ENCODE measurements at places on chromosomes 5 and 9.

GRCh38 chr5:85951707-85952210 is 666.0 kb upstream of the COX7C start:
- DNase-seq = no peak

- DNase-seq = no peak
These were observed 75.2 kb downstream of the GOLPH3 start for GRCh38 chr5:32098890-32099310.

- DNase-seq = no peak
These were observed 7.0 kb downstream of the UBE2QL1 start for GRCh38 chr5:6455571-6456200.

- no peak for DNase-seq
These were observed 87.8 kb upstream of the PHYKPL start for GRCh38 chr5:178320281-178320855.

DNA sequence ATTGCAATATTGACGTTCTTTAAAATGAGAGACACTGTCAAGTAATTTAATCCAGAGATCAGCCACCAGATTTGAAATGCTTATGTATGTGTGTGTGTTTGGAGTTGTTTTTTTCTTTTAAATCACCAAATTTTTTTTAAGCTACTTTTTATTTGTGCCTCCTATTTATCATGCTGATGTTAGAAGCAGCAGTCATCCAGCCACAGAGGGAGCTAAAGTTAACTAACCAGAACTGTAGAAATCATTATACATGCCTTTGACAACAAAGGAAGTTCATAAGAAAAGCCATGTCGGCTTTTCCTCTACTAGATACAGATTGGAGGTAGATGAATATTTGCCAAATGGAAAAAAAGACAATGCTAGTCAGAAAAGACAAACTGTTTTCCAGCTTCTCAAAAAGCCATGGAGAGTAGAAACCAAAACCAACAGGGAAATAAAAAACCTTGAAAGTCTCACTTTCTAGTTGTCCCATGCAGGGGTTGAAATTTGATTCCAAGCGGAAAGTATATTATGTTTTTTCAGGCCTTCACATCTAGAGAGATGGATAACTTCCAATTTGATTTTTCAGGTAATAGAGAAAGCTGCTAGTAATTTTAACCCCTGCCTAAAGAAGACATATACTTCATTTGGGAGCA is 4.5 kb downstream of the PURA start:
- no peak for DNase-seq

DNA sequence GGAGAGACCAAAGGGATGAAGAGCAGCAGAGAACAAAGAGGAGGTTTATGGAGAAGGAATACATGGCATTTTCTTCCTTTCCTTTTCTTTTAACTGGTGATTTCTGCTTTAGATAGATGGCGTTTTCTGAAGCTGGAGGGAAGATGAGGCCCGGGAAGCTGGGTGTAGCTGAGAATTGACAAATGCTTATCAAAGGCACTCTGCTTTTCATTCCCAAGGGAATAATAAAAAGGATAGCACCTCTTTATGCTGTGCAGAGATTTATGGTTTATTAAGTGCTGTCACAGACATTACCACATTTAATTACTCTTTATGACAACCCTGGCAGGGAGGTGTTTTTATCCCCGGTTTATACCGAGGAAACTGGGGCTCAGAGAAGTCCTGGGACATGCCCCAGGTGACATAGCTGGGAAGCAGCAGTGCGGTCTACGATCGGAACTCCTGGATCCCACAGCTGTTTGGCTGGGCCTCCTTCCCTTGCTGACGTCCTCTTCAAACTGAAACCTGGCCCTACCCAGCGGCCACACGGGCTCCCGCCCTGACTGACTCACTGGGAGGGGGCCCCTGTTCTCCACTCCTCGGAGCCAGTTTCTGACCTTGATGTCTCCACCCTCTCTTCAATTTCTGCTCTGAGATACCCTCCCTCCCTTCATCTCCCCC is 8.2 kb upstream of the EPB41L4B start:
- no peak for DNase-seq

DNA sequence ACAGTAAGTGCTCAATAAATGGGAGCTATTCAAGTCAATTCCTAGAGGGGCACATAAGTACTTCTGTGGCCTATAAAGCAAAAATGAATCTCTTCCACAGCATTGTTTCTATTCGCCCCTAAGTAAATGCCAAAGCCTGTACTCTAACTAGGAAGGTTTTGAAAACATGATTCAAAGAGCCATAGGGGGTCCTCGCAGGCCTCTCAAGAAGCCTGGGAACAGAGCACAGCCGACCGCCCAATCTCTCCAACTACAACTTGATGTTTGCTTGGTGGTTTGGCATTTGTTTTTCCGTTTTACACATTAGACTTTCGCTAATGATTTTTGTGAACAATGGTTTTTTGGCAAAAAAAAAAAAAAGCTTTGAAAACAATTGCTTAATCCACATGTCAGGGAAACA is 19.4 kb downstream of the EFNA5 start:
- DNase-seq = no peak

DNA sequence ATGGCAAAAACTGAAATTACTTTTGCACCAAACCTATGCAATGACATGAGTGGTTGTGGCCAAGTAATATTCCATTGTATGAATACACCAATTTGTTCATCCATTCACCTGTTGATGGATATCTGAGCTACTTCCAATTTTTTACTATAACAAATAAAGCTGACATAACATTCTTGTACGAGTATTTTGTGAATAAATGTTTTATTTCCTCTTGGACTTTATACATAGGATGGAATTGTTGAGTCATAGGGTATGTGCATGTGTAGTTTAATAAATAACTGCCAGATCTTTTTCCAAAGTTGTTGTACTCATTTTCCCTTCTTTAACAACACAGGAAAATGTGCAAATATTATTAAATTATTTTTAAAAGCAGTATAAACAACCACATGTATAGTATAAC is 146.1 kb upstream of the ZNF462 start:
- DNase-seq = no peak

GRCh38 chr5:32225445-32225844 is 51.3 kb upstream of the GOLPH3 start:
- no peak for DNase-seq

DNA sequence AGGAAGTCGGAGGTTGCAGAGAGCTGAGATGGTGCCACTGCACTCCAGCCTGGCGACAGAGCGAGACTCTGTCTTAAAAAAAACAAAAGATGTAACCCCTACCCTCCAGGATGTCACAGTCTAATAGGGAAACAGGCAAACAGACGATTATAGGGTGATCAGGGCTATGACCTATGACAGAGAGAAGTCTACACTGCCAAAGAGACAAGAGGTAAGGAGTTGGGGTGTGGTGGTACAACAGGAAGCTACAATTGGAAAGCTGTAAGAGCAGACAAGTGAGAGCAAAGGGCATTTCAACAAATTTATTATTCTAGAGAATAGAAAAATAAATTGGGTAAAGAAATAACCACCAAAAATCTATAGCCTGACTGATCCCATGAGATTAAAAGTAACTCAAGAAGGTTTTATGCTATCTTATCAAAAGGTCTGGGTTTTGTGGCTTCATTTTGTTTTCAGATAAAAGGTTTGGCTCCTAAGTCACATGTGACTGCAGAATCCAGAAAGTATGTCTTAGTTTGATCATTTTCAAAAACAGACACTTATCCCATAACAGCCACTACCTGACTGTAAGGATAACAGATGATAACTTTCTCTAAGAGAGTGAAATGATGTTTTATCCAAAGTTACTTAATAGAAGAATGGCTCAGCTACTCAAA is 7.3 kb downstream of the CDC26 start:
- DNase-seq = no peak

- DNase-seq = no peak
These were observed 3.3 kb upstream of the LHX2 start for GRCh38 chr9:124008303-124008693.

DNA sequence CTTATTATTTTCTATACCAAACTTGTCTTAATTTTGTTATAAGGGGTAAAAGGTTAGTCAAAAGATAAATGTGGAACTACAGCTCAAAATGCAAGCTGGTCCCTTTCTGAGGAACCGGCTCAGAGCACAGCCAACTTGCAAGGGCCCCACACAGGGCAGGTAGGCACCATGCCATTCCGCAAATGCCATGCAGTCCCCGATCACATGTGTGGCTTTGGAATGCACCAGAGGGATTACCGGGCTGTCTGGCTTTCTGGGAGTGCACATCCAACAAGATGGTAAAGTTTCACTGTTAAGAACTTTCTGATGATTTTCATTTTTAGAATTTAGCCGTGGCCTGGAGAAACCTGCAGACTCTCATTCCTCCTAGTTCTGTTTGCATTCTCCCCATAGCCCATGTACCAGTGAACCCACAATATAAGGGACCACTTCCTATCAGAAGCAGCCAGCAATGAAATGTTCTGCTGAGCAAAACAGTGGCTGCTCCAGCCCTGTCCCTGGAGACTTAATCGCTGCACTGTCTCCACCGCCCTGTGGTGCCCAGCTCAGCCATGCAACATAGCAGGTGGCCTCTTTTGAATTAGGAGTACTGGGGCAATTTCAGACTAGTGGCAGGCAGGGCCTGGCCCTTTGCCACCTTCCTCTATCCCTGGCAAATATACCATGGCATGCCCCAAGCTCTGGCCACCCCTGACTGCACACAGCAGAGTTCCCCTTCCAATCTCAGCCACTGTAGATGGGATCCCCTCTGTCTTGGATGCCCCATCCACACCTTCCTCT is 11.4 kb downstream of the SHB start:
- DNase-seq = no peak

DNA sequence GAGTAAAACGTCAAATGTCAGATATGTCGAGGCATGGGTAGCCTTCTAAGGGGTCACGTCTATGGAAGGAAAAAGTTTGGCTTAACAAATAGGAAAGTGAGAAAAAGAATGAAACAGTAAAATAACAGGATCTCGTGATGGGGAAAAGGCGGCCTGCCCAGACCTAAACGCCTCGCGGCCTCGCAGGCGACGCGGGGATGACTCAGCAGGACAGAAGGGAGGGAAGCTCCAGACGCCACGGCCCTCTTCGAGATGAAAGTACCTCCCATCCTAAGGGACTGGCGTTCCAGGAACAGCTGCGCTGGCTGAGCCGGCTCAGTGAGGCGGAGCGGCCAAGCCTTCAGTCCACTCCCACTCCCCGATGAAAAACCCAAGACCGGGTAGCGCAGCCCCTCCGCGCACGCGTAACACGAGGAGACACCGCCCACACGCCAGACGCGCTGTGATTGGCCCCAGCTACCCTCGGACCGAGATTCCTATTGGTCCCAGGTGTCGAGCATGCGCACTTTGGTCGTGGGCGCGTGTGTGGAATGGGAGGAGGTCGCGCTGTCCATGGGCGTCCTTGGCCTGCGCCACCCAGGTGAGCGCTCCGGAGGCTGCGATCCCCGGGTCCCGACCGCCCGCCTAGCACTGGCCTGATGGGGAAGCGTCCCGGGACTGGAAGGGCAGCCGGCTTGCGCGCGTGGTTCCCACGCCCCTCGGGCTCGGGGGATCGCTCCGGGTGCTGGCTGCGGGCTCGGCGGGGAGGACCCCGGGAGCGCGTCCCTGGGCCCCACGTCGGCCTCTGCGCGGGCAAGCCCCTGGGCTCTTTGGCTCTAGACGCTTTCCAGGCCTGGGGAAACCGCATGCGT is 588.5 kb downstream of the MTRR start:
- no peak for DNase-seq

GRCh38 chr9:35996358-35996970 is 38.5 kb upstream of the OR2S2 start:
- no peak for DNase-seq

- DNase-seq = no peak
These were observed 74.0 kb downstream of the MRPS27 start for GRCh38 chr5:72245951-72246532.

DNA sequence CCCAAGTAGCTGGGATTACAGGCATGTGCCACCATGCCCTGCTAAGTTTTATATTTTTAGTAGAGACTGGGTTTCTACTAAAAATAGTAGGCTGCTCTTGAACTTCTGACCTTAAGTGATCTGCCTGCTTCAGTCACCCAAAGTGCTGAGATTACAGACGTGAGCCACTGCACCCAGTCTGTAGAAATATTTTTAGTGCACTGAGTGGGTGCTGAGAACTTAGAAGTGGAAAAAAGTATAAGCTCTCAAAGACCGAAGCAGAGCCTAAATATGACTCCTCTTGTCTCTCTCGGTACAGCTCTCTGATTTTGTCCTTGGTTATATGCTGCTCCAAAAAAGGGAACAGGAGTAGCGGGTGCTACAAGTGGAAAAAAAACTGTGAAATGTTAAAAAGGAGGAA is 353.8 kb upstream of the IZUMO3 start:
- no peak for DNase-seq

GRCh38 chr9:136392538-136393449 is 7.2 kb downstream of the SNAPC4 start:
- no peak for DNase-seq

- DNase-seq = no peak
These were observed 19.7 kb upstream of the HSDL2 start for GRCh38 chr9:112360047-112360804.

DNA sequence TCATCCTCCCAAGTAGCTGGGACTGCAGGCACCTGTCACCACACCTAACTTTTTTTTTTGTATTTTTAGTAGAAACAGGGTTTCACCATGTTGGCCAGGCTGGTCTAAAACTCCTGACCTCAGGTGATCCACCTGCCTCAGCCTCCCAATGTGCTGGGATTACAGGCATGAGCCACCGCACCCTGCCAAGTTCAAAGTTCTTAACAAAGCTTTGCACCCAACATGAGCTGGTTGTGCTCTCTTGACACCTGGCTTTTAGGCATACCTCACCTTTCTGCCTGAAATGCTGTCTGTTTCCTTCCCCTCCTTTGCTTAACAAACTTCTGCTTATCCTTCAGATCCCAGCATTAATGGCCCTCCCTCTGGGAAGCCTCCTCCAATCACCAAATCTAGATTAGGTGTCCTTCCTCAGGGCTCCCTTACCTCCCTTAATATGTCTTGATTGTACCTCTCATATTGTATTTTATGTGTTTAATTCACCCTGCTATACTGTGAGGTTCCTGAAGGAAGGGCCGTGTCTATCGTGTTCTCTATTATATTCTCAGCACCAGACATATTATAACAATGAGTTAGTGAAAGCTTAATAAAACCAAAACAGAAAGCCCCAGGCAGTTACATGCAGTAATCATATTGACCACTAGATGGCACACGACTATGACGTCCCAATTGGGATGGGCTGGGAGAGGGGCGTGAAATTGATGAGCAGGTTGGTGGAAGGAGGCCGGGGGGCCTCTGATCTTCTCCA is 62.9 kb upstream of the PPARGC1B start:
- no peak for DNase-seq

DNA sequence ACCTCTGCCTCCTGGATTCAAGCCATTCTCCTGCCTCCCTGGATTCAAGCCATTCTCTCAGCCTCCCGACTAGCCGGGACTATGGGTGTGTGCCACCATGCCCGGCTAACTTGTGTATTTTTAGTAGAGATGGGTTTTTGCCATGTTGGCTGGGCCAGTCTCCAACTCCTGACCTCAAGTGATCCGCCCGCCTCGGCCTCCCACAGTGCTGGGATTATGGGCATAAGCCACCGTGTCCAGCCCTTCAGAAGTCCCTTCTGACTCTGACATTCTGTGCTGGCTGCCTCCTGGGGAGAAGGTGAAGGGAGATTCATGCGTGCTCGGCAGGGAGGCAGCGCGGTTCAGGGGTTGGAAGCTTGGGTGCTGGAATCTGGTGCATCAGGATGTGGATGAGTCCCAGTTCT is 28.8 kb downstream of the PRRX2 start:
- DNase-seq = no peak

GRCh38 chr9:101275769-101276250 is 109.0 kb downstream of the BAAT start:
- DNase-seq = no peak

Data from D721Med (cell line).